ENCODE measurements at places on chromosomes 16 and 17.

GRCh38 chr17:15264542-15264941, 584 bp downstream of the PMP22 start:
- DNase-seq: no peak

DNA sequence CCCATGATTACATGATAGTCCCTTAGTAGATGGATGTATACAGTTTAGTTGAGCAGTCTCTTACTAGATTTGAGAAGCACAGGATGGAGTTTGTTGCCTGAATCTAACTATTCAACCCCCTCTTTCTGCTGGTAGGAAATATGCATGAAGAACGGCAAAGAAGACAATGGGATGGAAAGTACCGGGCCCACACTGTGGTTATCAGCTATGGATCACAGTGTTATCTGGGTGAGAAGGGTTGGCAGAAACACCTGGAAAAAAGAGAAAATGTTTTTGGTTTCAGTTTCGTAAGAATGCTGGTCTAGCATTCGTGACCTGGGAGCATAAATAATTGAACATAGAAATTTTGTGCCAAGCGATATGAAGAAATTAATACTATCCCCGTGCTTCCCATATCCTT, 53.1 kb downstream of the ANKFN1 start:
- DNase-seq: no peak

GRCh38 chr16:9469512-9469911, 378.1 kb downstream of the HAPSTR1 start:
- DNase-seq: no peak

DNA sequence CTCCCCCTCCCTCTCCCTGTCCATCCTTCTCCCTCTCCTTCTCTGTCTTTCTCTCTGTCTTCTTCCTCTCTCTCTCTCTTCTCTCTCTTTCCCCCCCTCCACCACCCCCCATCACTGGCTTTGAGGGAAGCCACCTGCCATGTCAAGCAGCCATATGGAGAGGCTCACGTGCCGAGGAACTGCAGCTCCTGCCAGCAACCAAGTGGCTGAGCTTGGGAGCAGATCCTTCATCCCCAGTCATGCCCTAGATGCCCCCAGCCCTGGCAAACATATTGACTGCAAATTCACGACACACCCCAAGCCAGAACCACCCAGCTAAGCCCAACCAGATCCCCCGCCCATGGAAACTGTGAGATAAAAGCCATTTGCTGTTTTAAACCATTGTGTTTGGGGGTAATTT, 40.9 kb upstream of the RBFOX3 start:
- DNase-seq: no peak

DNA sequence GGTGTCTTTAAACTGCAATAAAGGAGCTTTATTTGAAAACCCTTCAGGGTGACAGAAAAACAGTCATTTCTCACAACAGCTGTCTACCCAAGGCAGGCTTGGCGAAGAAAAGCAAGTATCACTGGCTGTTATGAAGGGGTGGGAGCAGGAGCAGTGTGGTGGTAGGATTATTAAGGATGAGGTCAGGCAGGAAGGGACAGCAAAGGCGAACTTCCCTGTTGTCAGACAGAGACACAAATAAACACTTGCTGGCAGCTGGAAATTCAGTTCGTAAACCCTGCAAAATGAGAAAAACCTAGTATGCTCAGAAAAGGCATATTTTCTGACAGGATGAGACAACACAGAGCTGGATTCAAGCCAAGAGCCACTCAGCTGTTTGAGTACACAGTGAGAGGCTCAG, 416.3 kb upstream of the CDH5 start:
- DNase-seq: no peak

GRCh38 chr17:50797135-50797810, 30.0 kb upstream of the ANKRD40CL start:
- no peak for DNase-seq

- DNase-seq: no peak
Measured at GRCh38 chr17:2170023-2170422, 115.1 kb downstream of the HIC1 start.

DNA sequence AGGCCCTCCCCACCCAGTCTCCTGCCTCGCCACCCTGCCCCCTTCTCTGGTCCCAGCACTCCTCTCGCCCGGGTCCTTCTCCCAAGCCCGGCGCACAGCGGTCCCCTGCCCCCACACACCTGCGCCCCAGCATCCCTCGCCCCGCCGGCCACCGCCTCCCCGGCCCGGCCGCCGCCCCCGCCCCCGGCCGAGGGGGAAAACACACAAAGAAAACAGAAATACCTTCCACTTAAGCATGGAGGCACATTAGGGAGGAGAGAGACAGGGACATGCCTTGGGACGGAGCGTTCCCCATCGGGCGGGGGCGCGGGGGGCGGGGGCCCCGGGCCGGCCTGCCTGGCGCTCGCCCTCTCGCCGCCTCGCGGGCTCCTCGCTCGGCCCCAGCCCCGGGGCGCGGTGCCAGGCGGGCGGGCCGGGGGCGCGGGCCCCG, 326 bp downstream of the SRCIN1 start:
- DNase-seq: no peak

DNA sequence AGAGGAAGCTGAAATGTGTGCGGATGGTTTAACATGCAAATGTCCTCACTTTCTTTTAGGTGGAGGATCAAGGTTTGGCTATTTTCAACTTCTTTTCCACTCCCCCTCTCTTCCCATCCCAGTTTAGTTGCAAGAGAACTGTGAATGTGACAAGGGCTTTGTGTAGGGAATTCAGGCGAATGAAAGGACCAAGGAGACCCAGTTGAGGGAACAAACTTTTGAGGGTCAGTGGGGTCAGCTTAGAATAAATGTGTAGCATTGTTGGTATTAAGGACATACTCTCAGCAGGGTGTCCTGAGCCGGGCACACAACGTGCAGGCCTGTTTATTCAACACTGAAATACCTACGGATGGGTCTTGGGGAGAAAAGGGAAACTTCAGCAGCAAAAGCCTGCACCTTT, 346.0 kb downstream of the PMP22 start:
- no peak for DNase-seq

DNA sequence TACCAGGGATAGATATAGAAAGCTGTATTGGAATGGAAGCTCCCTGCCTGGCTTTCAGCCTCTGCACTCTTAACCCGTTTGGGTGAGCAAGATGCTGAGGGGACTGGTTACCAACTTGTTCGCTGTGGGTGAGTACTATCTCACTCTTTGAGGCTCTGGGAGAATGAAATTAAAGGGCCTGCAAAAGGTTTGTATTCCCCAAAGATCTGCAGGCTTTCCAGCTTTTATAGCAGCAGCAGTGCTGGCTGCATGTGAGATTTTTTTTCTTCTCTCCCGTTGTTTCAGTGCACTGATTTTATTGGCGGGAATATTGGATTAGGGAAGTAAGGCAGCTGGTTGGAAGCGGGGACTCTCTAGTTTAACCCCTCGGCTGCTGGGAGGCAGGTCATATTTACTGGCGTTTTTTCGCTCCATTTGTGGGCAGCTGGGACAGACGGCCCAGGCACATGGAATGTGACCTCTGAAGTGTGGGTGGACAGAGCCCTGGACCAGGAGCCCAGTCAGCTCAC, 30.9 kb downstream of the C17orf75 start:
- no peak for DNase-seq

GRCh38 chr16:1632638-1632970, 20.4 kb downstream of the CRAMP1 start:
- DNase-seq: no peak

DNA sequence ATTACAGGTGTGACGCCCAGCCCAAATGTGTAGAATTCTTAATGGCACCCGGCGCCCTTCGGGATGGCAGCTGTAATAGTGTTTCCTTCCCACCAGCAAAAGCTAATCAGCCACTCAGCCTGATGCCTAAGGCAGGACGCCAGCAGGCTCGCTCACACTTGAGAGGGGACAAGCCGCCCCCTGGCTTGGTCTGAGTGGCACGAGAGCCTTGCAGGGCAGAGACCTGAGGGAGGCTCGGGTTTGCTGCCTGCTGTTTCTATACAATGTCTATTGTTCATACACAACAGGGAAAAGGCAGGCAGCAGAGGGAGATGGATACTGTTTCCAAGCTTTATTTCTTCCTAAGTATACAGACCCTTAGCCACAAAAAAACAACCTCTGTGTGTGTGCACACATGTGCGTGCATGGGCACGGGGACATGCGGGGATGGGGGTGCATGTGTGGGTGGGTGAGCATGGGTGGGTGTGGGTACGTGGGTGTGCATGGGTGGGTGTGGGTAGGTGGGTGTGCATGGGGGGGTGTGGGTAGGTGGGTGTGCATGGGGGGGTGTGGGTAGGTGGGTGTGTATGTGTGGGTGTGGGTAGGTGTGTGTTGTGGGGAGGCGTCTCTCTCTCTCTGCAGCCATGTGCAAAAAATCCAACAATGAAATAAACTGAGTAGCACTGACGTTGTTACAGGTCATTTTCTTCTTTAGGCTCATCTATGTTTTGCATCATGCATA, 10.0 kb downstream of the SLC38A8 start:
- DNase-seq: no peak

GRCh38 chr17:2071455-2072281, 16.8 kb downstream of the HIC1 start:
- no peak for DNase-seq

DNA sequence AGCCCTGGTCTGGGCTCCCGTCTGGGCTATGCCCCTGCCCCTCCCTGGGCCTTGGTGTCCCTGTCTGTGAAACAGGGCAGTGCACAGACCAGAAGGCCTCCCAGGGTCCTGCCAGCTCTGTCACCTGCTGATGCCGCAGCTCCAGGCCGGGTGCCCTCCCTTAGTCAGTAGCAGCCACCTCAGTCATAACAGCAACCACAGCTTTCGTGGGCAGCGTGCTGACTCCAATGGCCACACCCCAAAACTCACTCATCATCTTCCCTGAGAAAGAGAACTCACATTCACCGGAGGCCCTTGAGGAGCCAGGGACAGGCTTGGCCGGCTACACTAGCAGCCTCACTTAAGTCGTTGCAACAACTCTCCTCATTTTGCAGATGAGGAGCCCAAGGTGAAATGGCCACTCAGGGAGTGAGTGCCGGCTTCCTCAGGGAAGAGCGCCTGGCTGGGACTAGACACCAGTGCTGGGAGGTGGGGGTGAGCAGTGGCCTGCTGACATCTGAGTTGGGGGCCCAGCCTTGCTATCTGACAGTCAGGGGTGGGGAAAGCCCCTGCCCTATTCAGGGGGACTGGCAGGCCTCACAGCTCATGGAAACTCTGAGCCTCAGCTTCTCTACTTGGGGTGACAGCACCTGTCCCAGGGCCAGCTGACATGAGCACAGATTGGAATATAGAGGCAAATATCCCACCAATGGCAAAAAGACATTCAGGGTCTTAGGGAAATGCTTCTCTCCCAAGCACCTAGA, 22.6 kb downstream of the SLC5A10 start:
- no peak for DNase-seq

DNA sequence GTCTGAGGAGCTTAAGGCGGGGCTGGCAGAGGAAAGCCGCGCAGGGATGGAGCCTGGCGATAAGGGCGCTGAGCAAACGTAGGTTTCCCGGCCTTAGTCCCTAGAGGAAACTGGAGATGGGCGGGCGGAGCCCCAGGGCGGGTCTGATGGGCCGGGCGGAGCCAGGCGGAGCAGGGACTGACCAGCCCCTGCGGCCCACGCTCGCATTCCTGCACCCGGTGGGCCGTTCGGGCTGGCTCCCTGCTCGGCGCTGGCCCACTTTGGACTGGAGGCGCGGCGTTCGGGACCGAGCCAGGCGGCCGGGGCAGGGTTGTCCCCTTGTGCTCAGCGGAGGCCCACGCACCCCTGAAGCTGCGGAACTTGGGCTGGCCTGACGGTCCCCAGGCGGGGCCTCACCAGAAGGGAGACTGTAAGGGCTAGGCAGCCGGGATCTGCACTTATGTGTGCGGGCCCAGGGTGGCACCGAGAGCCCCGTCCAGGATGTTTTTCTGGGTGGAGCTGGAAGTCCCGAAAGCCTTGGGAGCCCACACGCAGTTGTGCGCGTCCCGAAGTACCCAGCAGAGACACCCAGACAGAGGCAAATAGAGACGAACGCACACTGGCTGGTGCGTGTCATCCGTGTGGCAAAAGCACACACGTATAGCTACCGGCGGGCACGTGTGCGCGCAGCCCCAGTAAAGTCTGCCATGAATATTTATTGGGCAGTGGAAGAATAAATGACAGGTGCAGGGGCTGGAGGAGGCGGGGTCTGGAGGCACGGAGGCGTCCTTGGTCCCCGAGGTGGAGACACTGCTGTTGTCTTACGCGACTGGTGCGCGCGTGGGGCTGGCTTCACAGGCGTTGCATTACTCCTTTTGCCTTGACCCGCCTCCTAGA, 1.4 kb downstream of the PYDC1 start:
- DNase-seq: no peak

DNA sequence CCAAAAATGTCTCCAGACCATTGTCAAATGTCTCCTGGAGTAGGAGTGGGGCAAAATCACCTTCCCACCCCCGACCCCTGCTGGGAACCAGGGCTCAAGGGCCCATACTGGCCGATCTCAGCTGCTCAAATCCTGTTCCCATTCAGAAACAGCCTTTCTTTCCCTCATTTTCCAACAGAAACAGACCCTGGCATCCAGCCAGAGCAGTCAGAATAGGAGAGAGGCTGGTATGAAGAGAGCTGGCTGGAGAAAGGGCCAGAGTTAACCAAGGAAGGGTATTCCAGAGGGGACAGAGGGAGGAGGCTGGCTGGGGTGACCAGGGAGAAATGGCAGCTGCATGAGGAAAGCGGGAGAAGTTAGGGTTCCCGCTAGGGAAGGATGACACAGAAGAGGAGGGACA, 199.1 kb downstream of the XYLT1 start:
- DNase-seq: no peak

DNA sequence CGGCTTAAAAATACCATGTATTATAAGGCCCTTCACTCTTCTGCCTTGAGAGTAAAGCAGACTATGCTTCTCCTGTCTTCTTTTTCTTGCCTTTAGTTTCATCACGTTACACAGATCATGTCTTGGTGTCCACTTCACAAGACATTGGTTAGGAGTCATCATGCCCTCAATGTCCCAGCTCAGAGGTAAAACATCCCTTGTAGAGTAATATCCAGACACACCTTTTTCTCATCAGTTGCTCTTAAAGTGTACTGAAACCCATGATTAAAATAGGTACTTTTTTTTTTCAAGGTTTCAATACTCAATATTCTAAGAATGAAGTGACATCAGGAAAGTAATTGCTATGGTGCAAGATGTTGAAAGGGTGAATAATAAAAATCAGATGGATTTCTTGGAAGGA, 267.8 kb downstream of the PMP22 start:
- DNase-seq: no peak
